ENCODE measurements at places on chromosomes 13 and 19.

GRCh38 chr19:46859637-46860124 is 1.1 kb upstream of the ARHGAP35 start:
- peak; percentile 56 for DNase-seq

- no peak for DNase-seq
Measured at GRCh38 chr19:13726323-13726722, 38.0 kb upstream of the MRI1 start.

GRCh38 chr13:98519976-98520375 is 56.9 kb downstream of the STK24 start:
- DNase-seq: no peak

- no peak for DNase-seq
Measured at GRCh38 chr19:15122331-15123030, 15.3 kb downstream of the SYDE1 start.

DNA sequence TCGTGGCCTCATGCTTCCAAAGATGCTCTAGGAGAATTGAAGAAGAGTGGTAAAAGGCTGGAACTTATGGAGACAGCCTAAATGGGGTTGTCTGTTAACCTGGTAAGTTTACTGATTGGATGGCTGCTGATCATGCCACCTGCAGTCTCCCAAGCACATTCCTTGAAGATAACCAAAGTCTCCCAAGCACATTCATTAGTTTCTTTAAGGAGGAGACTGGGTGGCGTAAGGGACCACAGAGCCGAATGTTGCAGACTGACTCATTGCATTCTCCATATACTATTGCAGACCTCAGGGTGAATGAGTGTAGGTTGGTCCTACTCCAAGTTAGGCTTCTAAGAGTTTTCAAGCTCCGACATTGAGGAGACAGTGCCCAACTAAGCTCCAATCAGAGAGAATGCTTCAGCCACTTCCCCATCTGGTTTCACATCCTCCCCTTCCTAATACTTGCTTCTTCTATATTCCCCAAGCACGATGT is at the start of gene IGFL3:
IGFL3 (minus strand) TSS at position 51 of the 478 bp plus-strand sequence; CDS start at position 12, 39 bp downstream.
- no peak for DNase-seq

- DNase-seq: no peak
Measured at GRCh38 chr19:9842834-9843625, 7.9 kb downstream of the PIN1 start.

- no peak for DNase-seq
Measured at GRCh38 chr13:100560498-100561157, 28.0 kb downstream of the GGACT start.

GRCh38 chr19:480016-480855 is 16.1 kb upstream of the MADCAM1 start:
- peak; percentile 78 for DNase-seq

DNA sequence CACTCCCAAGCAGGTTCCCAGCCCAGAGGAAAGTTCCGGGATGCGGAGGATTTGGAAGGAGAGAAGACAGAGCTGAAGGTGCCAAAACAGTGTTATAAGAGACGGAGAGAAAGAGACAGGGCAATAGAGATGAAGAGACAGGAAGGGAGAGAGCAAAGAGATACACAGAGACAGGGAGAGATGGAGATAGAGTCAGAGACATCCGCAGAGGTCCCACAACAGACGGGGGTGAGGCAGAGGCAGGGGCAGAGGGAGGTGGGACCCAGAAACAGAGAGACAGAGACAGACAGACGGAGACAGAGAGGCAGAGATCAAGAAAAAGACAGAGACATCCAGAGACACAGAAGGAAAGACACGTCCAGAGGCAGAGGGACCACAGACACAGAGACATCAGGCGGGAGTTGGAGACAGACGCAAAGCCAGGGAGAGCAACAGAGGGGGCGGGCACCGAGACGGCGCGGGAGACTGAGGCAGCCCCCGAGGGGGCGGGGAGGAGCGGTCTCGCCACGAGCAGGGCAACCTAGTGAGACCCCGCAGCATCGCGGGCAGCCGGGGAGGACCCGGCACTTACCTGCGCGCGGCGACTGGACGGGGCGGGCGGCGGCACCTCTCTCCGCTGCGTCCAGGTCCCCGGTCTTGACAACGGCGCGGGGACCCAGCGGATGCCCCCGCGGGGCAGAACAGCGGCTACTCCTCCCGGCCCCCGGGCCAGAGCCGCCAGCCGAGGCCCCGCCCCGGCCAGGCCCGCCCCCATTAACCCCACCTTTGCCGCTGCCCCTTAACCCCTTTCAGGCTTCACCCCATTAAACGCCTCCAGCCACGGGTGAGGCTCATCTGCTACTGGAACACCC is at the start of gene GPR4:
GPR4 (minus strand) TSS at position 689 of the 851 bp plus-strand sequence. CDS start 10,346 bp downstream, outside the sequence.
- no peak for DNase-seq

GRCh38 chr19:2140138-2140569 is 11.2 kb downstream of the AP3D1 start:
- DNase-seq: no peak

DNA sequence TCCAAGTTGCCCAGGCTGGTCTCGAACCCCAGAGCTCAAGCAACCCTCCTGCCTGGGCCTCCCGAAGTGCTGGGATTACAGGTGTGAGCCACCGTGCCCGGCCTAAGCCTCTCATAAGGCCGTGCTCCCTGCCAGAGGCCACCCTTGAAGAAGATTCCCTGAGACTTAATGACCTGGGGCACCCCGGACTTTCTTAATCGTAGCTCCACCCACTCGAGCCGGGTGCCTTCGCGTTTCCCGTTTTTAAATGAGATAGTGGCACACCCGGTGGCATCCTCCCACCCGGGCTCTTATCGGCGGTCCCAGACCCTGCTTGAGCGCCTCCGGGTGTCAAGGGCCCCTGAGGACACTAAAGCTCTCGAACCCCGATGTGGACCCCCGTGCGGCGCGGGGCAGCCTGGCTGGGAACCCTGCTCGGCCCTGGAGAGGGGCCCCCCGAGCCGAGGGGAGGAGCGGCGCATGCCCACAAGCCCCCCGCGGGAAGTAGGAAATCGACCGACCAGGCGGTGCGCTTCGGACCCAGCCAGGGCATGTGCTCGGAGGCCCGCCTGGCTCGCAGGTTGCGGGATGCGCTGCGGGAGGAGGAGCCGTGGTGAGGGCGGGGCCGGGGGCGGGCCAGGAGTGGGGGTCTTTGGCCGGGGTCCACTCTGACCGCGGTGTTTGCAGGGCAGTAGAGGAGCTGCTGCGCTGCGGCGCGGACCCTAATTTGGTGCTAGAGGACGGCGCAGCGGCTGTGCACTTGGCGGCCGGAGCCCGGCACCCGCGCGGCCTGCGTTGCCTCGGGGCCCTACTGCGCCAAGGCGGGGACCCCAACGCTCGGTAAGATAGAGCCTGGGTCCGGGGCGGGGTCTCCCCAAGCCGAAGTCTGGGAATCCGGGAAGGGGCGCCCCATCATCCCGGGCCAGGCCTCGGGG is at the start of gene ANKLE1:
ANKLE1 (plus strand) TSS at position 511 of the 914 bp plus-strand sequence; CDS start at position 531, 20 bp downstream.
- peak; percentile 74 for DNase-seq

DNA sequence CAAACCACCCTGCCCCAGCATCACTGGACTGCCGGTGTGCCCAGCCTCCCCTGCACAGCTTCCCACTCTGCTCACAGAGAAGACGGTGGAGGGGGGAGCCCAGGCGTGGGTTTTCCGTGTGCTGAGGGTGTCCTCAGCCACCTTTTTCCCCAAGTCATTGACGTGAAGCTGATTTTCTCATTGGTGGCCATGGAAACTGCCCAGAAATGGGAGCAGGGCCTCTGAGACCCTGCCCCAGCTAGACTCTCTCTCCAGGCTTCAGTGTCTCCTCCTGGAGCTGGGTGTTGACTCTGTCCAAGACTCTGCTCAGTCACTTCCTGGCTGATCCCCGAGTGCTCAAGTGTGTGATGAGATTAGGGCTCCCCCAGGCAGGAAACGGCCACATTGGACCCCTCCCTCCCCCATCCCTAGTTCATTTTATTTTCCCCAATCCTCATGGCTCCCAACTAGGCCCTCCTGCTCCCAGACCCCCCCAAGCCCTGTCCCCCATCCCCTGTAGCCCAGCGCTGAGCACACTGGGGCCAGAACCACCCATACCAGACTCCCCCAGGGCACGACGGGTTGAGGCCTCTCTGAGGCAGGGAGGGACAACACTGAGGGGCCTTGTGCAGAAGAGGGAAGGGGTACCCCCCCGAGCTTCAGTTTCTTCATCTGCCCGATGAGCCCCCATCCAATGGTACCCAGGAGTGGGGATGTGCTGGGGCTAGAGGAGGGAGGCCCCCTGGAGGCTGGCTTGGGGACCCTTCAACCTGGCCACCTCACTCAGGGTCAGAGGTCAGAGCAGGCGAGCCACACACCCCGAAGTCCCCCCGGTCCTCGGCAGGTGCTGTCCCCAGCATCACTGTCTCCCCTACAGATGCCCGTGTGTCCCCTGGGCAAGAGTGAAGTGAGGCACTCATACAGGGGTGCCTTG is 1.2 kb upstream of the F2RL3 start:
- DNase-seq: no peak

- DNase-seq: no peak
Measured at GRCh38 chr13:38686577-38687245, at the start of gene FREM2. Gene FREM2 (plus strand): TSS chr13:38687077. CDS start chr13:38687345, 268 bp downstream.

DNA sequence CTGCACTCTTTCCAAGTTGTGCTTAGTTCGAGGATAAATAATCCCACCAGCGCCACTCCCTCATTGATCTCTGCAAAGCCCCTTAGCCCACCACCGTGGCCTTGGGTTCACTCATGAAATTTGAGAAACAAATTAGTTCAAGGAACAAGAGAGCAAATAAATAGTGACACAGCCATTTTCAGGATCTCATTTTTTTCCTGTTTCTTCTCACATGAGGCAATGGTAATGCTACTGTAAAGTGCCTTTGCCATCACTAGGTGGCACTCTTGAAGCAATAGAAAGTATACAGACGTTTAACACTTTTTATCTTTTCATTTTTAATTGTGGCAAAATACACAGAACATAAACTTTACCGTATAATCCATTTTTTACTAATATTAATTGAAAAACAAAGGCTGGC is 76.8 kb upstream of the ZNF835 start:
- DNase-seq: no peak

GRCh38 chr19:30806311-30806710 is 434.1 kb downstream of the ZNF536 start:
- no peak for DNase-seq

- DNase-seq: no peak
Measured at GRCh38 chr13:113393226-113393562, 29.3 kb upstream of the GRTP1 start.

GRCh38 chr13:50419331-50419865 is 404.2 kb downstream of the KCNRG start:
- DNase-seq: no peak

DNA sequence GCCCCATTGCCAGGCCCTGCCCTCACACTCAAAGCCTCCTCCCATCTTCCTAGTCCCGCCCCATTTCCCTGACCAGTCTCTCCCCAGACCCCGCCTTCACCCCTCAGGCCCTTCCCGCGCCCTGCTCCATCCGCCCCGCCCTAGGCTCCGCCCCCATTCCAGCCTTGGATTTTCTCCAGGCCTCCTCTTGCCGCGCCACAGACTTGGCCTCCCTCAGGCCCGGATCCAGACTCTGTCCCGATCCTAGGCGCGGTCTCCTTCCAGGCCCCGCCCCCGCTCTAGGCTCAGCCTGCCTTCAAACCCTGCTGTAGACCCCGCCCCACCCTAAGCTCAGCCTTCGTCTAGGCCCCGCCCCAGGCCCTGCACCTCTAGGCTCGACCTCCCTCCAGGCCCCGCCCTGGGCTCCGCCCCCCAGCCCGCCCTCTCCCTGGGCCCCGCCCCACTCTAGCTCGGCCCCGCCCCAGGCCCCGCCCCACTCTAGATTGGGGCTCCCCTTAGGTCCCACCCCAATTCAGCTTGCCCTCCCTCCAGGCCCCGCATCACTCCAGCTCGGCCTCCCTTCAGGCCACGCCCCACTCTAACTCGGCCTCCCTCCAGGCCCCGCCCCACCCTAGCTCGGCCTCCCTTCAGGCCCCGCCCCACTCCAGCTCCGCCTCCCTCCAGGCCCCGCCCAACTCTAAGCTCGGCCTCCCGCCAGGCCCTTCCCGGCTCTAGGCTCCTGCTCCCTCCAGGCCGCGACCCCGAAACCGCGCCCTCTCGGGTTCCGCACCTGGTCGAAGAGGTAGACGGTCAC is 18.5 kb downstream of the LMTK3 start:
- peak; percentile 99 for DNase-seq

DNA sequence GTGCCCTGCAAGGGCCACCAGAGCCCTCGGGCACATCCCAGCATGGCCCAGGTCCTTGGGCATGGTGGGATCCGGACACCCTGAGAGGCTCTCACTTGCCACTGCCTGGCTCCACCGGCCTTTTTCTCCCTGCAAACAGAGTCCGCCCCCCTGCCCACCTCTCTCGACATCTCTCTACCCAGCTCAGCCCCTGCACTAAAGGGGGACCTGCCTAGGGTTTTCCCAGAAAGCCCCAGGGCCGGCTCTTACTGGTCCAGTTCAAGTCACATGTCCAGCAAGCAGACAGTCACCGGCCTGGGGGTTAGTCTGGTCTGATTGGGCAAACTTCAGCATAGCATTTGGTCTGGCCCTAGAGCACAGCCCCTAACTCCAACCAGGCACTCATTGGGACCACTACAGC is 52.9 kb downstream of the SMARCA4 start:
- no peak for DNase-seq

GRCh38 chr13:80881495-80881894 is 540.6 kb upstream of the SPRY2 start:
- DNase-seq: no peak

DNA sequence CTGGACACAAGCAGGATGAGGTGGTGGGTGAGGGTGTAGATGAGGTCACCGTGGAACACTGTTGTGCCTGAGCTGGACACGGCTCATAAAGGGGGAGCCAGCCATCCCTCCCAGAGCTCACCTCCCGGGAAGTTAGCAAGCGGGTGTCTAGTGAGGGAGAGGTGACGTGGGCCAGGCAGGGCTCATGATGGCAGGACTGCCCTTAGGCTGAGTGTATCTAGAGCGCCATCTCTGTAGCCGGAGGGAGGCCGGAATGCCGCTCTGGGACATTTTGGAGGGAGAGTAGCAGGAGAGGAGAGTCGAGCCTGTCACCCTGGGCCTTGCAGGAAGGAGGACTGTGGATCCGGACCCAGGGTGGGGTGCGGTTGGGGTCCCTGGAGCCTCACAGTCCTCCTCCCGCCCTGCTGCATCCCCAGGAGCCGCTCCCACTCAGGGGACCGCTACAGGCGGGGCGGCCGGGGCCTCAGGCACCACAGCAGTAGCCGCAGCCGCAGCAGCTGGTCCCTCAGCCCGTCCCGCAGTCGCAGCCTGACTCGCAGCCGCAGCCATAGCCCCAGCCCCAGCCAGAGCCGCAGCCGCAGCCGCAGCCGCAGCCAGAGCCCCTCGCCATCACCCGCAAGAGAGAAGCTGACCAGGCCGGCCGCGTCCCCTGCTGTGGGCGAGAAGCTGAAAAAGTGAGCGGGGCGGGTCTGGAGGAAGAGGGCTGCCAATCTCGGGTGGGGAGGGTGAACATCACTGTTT is 9.2 kb downstream of the ZNF296 start:
- no peak for DNase-seq

DNA sequence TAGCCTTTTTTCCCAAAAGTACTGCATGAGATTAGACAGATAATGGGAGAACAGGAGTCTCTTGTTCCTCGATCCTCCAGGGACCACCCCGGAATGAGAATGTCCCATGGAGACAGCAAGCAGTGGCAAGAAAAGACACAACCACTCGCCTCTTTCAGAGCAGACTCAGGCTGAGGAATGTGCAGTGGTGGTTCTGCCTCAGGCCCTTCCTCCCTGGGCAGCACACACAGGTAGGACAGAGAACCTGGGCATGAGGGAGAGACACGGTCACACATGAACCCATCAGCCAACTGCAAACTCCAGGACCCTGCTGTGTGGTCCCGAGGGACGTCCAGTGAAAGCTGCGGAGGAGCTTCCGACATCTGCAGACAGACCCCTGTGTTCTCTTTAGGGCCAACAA is 31.0 kb downstream of the CRYL1 start:
- no peak for DNase-seq

- no peak for DNase-seq
Measured at GRCh38 chr13:96243376-96243775, 153.5 kb downstream of the HS6ST3 start.

GRCh38 chr19:17522988-17523872 is 11.8 kb downstream of the PGLS start:
- DNase-seq: peak; percentile 76

GRCh38 chr13:41934994-41935393 is 25.9 kb downstream of the VWA8 start:
- DNase-seq: no peak
